ENCODE measurements at places on chromosomes 11 and 22. TPM values are rescaled to one million over a fixed set of nuclear protein-coding genes. Genes with fewer than 3 reads are reported as not detected.

DNA sequence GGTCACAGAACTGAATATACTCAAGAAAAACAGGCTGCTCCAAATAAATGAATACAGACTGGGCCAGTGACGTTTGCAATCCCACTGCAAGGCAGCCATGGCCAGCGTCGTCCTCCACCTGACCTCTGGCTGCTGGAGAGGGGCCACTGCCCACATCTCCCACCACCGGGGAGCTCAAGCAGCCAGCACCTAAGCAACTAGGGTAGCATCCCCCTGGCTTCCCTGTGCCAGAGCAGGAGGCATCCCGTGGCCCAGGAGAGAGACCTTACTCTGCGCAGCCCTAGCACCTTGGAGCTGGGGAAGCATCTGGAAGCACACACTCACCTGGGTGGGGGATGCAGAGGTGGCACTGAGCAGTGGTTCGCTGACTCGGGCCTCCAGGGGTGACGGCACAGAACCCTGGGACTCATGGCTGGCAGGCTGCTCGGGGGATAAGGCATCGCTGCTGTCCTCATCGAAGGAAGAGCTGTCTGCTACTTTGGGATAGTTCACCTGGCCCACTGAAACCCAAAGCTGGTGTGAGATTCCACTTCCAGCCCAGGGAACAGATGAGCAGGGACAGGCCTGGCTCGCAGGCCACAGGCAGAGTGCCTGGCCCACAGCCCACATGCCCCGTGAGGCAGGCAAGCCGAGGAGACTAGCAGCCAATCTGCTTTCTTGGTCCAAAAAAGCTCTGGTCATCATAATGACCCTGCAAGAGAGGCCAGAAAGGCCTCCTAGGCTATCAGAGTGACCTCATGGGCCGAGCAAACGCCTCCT, 53.7 kb downstream of the SGSM3 start:
- no peak overlapping the region for H3K27ac ChIP-seq
- peaks cover 68% of the 10 kb centered on the region for H3K36me3 ChIP-seq
- H3K4me3 ChIP-seq: no peak overlapping the region
- DNase-seq: no peak

DNA sequence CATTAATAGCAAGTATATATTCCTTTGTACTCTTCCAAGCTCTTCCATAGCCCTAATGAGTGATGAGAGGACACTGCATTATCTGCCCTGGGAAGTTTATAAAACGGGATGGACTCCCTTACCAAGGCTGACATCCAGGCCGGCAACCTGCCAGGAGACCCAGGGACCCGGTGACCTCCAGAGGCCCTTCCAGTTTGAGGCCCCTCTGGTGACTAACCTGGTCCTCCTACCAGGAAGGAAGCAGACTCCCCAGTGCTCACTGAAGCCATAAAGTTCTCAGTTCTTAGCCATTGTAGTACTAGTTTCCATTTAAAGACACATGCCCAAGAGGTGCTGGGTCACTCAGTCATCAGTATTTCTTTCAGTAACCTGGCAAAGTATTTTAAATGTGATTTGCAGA, 345.4 kb downstream of the TENM4 start:
- H3K36me3 ChIP-seq: no peaks in the 10 kb centered on the region
- H3K4me3 ChIP-seq: no peak overlapping the region
- H3K27me3 ChIP-seq: no peaks in the 10 kb centered on the region
- H3K4me1 ChIP-seq: peaks cover 24% of the 10 kb centered on the region

Gene NUCB2
- 23.2 TPM for polyA plus RNA-seq

DNA sequence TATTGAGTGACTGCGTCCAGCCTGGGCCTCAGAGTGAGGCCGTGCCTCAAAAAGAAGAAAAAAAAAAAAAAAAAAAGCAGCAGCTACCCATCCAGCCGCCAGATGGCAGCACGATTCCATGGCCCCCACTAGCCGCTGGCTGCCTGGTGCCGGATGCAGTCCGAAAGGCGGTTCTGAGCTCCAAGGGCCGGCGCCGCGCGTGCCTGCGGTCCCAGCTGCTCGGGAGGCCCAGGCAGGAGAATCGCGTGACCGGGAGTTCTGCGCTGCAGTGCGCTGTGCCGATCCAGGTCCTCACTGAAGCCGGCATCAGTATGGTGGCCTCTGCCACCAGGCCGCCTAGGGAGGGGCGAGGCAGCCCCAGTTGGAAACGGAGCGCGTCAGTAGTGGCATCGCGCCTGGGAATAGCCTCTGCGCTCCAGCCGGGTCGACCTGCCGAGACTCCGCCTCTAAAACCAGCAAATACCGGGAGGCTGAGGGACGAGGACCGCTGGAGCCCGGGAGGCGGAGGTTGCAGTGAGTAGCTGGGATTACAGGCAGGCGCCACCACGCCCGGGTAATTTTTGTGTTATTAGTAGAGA, 19.3 kb downstream of the SCARF2 start:
- peak overlapping the region; percentile 55 for H3K4me3 ChIP-seq
- peak; percentile 26 for DNase-seq
- H3K27ac ChIP-seq: no peak overlapping the region
- H3K36me3 ChIP-seq: no peaks in the 10 kb centered on the region
- peaks cover 2% of the 10 kb centered on the region for H3K27me3 ChIP-seq

Gene CFAP300
- polyA plus RNA-seq: 2.2 TPM

Gene SLC1A2
- 0.04 TPM for polyA plus RNA-seq

DNA sequence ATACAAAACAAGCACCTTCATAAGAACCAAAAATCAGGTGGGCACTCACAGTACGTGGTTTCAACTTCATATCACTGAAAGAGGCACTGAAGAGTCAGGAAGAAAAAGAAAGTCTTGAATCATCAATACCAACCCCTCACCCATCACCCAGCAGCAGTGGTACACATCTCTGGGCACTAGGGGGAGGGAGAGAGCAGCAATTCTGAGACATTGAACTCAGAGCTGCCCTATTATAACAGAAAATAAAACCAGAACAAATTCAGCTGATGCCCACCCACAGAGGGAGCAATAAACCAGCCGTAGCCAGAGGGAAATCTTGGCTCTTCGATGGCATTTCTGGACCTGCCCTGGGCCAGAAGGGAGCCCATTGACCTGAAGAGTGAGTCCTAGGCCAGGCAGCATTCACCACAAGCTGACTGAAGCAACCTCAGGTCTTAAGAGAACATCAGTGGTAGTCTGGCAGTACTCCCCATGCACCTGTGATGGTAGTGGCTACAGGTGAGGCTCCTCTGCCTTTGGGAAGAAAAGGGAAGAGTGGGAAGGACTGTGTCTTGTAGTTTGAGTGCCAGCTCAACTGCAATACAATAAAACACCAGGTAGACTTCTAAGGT, 42.2 kb upstream of the FAM181B start:
- DNase-seq: no peak
- peaks cover 9% of the 10 kb centered on the region for H3K4me1 ChIP-seq
- no peaks in the 10 kb centered on the region for H3K27me3 ChIP-seq
- no peaks in the 10 kb centered on the region for H3K36me3 ChIP-seq
- H3K4me3 ChIP-seq: no peak overlapping the region
- H3K27ac ChIP-seq: no peak overlapping the region

- H3K27ac ChIP-seq: no peak overlapping the region
- H3K4me3 ChIP-seq: no peak overlapping the region
- peaks cover 13% of the 10 kb centered on the region for H3K4me1 ChIP-seq
Measured at GRCh38 chr22:24550028-24550901, 4.7 kb downstream of the GUCD1 start.

Gene TMEM86A
- polyA plus RNA-seq: 2.5 TPM

Gene CCDC15
- polyA plus RNA-seq: 1.4 TPM

DNA sequence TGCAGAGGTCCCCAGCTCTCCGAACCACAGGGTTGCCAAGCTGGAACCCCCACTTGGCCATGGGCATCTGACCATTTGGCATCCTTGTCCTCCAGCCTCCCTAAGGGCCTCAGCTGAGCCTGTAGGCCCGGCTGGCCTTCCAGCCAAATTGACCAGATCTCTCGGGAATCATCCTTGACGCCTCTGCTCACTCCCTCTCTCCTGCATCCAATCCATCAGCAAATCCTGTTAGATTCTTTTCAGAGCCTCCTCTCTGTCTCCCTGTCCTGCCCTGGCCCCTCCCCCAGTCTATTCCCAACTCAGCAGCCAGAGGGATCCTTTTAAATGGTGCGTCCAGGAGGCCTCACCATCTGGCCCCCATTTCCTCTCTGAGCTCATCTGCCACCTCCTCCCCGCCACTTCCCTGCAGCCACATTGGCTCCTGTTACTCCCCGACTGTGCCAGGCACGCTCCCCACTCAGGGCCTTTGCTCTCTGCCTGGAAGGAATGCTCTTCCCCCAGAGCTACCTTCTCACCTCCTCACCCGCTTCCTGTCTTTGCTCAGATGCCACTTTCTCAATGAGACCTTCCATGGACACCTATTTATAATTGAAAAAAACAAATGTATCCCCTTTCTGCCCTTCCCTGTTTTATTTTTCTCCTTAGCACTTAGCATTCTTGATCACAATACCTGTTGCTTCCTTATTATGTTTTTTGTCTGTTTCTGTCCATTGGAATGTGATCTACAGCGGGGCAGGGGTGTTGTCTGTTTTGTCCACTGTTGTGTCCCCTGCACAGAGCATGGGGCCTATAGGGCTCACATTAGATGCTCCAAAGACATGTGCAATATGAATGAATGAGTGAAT, 78.1 kb downstream of the NFAM1 start:
- H3K4me1 ChIP-seq: peaks cover 12% of the 10 kb centered on the region
- H3K36me3 ChIP-seq: no peaks in the 10 kb centered on the region
- DNase-seq: no peak
- no peak overlapping the region for H3K27ac ChIP-seq
- peaks cover 4% of the 10 kb centered on the region for H3K27me3 ChIP-seq

DNA sequence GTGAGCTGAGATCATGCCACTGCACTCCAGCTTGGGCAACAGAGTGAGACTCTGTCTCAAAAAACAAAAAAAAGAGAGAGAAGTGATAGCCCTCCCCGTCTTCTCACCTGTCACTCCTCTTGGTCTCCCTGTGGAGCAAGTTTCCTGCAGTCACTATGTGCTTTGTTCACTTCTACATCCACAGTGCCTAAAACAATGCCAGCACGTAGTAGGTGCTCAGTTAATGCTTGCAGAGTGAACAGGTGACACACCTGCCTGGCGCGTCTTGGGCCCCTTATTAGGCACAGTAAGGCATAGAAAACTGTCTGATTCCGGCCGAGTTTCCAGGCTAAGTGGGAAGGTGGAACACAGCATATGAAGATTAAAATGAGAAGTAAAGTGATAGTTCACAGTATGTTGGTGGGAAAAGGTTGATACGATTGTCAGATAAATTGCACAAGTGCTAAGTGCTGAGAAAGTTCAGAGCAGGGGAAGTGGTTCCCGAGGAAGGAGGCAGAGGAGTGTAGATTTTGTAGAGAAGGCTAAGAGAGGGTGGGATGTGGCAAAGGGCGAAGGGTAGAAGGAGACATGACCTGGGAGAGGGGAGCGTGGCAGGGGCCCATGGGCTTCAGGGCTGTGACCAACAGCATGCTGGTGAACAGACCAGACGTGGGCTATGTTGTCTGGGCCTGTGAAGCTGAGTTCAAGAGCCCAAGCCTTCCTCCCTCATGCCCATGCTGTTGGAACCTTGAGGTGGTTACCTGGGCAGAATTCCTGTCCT, 41.9 kb downstream of the BCR start:
- H3K27ac ChIP-seq: no peak overlapping the region
- DNase-seq: no peak
- H3K27me3 ChIP-seq: no peaks in the 10 kb centered on the region

Gene CCDC87
- 0.09 TPM for polyA plus RNA-seq

- no peak overlapping the region for H3K4me3 ChIP-seq
- no peaks in the 10 kb centered on the region for H3K36me3 ChIP-seq
- peak; percentile 94 for DNase-seq
- H3K27me3 ChIP-seq: no peaks in the 10 kb centered on the region
Measured at GRCh38 chr22:35589071-35589755, 27.9 kb downstream of the MB start.

DNA sequence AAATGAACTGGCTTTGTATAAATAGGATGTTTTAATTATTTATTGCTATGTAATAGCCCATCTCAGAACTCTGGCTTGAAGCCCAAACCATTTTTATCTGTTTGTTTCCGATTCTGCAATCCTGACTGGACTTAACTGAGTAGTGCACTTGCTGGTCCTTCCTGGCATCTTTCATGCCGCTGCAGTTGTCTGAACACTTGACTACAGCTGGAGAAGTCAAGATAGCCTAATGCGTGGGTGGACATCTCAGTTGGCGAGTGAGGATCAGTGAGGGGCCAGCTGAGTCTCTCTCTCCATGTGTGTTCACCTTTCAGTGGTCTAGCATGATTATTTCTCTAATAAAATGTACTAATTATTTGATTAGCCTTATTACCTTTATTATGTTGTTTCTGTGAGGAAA, 105.8 kb downstream of the PRMT3 start:
- no peak overlapping the region for H3K27ac ChIP-seq
- H3K4me3 ChIP-seq: no peak overlapping the region
- no peaks in the 10 kb centered on the region for H3K27me3 ChIP-seq
- no peak for DNase-seq
- H3K4me1 ChIP-seq: no peaks in the 10 kb centered on the region

DNA sequence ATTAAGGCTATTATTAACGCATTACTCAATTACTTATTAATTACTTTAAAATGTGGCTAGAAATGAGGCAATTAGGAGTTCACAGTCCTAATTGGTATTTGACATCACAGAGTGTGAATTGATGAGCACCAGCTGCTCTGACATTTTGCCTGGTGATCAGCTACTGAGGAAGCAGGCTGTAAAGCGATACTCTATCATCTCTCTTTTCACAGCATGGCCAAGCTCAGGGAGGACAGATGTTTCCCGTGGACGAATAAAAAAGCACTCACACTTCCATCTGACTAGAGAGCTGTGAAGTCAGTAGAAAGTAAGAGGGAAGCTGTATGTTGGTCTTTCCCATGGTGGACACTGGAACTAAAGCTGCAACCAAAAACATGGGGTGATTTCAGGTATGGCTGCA, 29.1 kb upstream of the SYT9 start:
- no peak overlapping the region for H3K4me3 ChIP-seq
- H3K27ac ChIP-seq: no peak overlapping the region
- H3K27me3 ChIP-seq: no peaks in the 10 kb centered on the region
- no peaks in the 10 kb centered on the region for H3K36me3 ChIP-seq
- H3K4me1 ChIP-seq: no peaks in the 10 kb centered on the region
- DNase-seq: no peak

Gene POTEH
- not detected for polyA plus RNA-seq

DNA sequence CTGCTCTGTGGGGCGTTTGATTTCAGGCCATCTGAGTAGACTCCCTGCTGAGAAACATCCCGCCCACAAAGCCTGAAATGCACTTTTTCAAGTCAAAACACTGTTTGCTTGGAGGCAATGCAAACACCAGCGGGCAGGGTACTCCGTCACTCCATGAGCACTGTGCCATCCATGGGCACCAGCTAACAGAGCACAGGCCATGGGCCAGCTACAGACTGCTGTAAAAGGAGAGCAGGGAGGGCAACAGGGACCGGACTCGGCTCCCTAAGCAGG, 16.6 kb upstream of the EFCAB6 start:
- no peak overlapping the region for H3K4me3 ChIP-seq
- peaks cover 11% of the 10 kb centered on the region for H3K4me1 ChIP-seq
- H3K36me3 ChIP-seq: no peaks in the 10 kb centered on the region
- H3K27ac ChIP-seq: no peak overlapping the region

Gene B4GALNT4
- 8.1 TPM for polyA plus RNA-seq

- no peak overlapping the region for H3K4me3 ChIP-seq
- no peak for DNase-seq
- no peak overlapping the region for H3K27ac ChIP-seq
Measured at GRCh38 chr11:76616676-76617552, 53.6 kb downstream of the LRRC32 start.

Measured in keratinocyte (primary cell).